Esophagus squamous epithelium (tissue), 5 donors: ENCODE measurements at places on chromosomes 6 and 20.

GRCh38 chr6:11275598-11275997 lies 43.1 kb upstream of the NEDD9 start:
- no peak for DNase-seq

DNA sequence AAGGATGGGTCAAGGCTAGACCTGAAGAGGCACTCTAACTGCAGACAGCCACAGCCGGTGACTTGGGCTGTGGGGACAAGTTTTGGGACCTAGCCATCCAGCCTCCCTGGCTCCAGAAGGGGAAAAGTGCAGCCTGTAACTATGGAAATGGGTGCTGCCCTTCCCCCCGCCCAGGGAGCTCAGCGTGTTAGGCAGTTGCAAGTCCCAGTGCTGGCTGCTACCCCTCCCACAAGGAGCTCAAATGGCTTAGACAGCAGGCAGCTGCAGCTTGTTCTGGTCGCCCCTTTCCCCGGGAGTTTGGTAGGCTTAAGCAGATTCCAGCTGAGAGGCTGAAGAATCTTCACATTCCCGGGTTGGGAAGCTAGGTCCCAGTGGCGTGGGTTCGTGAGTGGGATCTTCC lies 162.6 kb downstream of the FAM83B start:
- no peak for DNase-seq

DNA sequence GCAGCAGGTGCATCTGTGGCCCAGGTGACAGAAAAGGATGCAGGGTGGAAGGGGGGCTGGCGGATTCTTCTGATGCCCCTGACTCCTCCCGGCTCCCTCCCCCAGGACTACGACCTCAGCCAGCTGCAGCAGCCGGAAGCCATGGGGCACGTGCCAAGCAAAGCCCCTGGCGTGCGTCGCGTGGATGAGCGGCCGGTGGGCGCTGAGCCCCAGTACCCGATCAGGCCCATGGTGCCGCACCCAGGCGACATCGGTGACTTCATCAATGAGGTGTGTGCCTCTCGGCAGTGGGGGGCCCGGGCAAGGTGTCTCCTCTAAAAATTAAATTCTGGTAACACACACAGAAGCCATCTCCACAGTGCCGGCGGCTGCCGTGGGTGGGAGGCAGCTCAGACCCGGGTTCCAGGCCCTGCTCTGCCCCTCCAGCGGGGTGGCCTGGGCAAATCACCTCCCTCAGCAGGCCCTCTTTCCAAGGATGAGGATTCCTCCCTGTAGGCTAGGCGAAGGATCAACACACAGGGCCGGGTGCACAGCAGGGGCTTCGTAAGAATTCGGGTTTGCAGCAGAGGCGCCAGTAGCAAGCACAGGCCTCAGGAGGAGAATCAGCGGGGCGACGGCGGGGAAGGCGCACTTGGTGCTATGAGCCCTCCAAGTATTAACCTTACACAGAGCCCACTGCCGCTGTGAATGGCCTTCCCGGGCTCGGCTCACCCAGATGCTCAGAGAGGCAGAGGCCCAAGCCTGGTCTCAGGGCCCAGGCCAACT lies 131.5 kb downstream of the TAF4 start:
- DNase-seq: no peak

- no peak for DNase-seq
Measured at GRCh38 chr6:124956018-124956417, 6.2 kb upstream of the RNF217 start.

- no peak for DNase-seq
Measured at GRCh38 chr6:117495869-117496268, 13.4 kb downstream of the DCBLD1 start.

DNA sequence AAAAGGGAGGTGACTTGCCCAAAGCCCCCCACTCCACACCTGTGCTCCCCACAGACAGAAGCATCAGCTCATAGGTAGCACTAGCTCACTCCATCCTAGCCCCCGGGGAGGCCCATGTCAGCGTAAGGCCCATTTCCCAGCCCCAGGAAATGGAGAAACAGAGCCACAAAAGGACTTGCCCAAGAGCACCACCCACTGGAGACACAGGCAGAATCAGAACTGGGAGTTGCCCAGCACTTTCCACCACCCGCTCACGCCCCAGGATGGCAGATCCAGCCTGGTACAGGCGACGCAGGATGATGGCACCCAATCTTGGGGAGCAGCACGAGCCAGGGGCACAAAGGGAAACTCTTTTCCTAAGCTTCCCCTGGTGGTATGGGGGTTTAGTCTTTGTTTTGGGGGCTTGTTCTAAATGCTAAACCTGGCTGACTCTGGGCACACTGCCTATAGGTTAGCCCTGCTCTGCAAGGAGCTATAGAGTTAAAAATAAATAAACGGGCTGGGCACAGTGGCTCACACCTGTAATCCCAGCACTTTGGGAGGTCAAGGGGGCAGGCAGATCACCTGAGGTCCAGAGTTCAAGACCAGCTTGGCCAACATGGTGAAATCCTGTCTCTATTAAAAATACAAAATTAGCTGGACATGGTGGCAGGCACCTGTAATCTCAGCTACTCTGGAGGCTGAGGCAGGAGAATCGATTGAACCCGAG lies 11.8 kb downstream of the C20orf203 start:
- no peak for DNase-seq

DNA sequence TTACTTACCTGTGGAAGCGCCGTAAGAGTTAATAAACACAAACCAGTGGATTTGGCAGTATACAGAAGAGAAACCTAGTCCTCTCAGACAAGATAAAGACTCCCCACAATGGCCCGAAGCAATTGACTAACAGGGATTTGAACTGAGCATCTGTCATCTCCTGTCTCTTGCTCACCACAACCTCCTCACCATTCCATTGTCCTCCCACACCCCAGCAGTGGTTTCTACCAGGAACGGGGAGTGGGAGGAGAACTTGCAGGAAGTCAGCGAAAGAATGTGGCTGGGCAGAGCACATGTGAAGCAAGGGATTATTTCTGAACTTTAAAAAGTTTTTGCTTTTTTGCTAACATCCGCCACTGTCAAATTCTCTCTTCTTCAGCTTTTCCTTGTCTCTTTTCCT lies 24.6 kb upstream of the TAAR1 start:
- no peak for DNase-seq

DNA sequence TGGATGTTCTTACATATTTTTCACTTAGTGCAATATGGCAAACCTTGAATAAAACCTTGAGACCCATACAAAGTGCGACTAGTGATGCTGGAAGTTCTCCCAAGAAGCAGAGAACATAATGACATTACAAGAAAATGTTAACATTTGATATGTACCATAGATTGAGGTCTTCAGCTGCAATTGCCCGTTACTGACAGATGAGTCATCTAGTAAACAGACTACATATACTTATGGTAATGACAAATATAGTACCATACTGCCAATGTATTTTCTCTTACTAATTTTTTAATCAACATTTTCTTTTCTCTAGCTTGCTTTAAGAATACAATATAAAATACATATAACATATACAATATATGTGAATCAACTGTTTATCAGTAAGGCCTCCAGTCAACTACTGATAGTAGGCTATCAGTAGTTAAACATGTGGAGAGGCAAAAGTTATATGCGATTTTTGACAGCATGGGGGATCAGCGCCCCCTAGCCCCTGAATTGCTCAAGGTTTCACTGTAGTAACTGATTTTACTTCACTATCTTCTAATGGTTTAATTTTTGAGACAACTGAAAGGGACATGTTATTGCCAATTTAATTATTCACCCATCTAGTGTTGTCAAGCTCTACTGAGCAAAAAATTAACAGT lies 166.7 kb upstream of the ADGRB3 start:
- DNase-seq: no peak

- no peak for DNase-seq
Measured at GRCh38 chr6:167150941-167151549, 6.7 kb downstream of the GPR31 start.

- DNase-seq: no peak
Measured at GRCh38 chr20:57878786-57879424, 169.1 kb upstream of the PMEPA1 start.

GRCh38 chr6:10626154-10626741 lies 68.2 kb downstream of the C6orf52 start:
- no peak for DNase-seq

DNA sequence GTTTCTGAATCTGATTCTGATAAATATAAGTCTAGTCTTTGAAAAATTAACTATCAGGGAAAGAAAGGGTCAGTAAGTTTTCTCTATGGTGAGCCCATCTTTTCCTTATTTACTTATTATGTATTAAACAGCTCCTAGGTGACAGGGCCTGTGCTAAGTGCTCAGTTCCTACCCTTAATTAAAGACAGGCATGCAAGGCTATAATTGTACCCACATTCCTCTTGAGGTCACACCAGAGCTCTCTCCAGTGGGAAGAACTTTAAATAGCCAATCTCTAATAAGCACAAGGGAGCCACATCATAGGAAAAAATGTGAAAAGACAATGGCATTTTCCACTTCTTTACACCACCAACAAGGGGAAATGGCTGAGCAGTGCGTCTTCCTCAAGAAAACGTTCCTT lies 421.8 kb upstream of the SLC35B3 start:
- DNase-seq: no peak

DNA sequence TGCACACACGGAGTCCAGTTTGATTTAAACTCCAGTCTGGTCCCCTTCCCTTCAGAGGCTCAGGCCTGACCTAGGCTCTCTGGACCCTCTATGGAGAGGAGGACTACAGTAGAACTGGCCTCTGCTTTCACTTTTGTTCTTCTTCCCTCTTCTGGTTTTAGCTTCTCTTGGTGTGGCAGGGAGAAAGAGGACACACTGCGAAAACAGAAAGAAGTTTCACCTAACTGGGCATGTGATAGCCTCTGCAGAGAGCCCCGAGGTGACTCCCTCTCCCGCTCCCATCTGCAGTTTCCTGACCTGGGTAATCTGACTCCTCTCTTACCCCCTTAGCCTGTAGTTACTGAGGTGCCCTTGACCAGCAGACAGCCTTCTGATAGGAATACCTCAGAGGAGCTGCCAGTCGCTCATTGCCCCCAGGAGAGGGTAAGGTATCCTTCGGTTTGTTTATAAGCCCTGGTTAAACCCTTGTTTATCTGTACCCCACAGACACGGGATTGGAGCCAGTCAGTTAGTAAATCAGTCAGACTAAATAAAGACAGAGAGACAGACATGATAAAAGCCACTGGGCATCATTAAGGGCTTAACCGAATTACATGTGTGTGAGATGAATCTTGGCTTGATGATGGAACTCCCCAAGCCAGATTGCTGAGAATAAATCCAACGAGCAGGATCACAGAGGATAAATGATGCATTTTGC lies 12.0 kb upstream of the DTNBP1 start:
- no peak for DNase-seq

DNA sequence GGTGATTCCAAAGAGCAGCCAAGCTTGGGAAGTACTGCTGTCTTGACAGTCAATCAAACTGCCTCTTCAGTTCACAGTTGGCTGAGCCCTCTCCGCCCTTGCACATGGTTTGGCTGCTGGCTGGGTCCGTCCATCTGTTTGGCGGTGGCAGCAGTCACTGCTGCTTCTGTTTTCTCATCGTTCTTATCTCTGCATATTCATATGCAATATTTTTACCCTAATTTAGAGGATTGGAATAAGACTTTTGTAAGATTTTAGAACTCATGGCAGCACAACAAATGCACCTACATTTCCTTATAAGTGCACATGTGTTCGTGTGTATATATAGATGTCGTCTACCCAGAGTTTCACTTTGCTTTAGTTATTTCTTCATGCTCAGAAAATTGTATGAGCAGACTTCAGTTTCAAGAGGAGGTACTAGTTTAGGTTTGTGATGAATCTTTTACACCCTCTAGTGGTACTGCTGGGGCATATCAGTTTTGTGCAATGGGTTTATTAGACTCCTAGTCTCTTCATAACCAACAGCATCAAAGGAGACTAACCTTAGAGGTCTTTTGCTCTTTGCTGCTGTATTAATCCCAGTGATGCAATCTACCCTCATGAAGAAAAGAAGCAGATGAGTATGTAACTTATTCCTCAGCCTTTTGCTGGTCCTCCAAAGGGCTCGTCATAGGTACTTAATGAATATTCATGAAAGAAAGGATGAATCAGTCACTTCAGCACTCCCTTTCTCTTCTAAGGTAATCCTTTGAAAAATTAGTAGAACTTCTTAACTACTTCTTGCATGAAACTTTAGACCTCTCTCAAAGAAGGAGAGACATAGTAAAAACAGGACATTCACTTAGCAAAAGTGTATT lies 44.3 kb downstream of the KHDC1L start:
- DNase-seq: no peak

DNA sequence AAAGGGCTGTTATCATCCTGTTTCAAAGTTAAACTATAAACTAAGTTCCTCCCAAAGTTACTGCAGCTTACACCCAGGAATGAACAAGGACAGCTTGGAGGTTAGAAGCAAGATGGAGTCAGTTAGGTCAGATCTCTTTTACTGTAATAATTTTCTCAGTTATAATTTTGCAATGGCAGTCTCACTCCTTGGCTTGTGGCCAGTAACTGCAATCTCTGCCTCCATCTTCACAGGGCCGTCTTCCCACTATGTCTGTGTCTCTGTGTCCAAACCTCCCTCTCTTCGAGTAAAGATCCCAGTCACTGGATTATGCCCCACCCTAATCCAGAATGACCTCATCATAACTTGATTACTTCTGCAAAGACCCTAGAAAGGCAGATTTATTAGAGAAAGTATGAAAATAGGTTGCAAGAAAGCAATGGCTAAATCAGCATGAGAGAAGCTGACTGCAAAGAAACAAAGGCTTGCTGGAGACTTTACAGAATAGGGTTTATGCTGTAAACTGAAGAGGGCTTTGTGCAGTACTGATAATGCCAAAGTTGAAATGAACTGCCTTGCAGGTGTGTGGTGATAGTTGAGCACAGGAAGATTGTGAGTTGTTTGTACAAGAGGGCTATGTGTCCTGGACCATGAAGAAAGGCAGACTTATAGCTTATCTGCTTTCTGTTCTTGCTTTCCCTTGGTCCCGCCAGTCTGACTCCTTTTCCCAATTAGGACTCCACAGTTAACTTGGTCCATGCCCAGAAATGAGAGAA lies 28.4 kb downstream of the GPX6 start:
- DNase-seq: no peak

DNA sequence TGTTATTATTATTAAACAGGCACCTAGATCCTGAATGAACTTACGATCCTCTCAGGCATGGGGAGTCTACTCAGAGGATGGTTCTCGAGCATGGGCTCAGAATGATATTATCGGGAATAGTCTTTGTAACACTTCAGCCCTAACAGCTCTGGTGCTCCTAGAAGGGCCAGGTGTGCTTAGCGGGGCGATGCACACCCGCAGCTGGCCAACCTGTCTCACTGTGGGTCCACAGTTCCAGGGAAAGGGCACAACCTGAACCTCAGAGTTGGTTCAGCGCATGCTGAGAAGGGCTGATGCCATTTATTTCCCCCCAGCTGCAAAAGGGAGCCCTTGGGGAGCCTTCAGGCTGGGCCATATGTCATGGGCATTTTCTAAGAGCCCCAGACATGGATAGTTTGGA lies 26.2 kb downstream of the RRAGD start:
- no peak for DNase-seq

- no peak for DNase-seq
Measured at GRCh38 chr20:41395667-41396664, 29.3 kb upstream of the EMILIN3 start.

GRCh38 chr6:166633732-166634535 lies 6.9 kb upstream of the RPS6KA2 start:
- no peak for DNase-seq
